ENCODE measurements at places on chromosomes 3 and 15. TPM values are rescaled to one million over a fixed set of nuclear protein-coding genes. Genes with fewer than 3 reads are reported as not detected.
A peak's percentile ranks its signal among the peaks of the same experiment; 100 is the strongest.

The DUOXA2 gene
- total RNA-seq: not detected

The GCNT3 gene
- 0.26 TPM for total RNA-seq

The CKMT1B gene
- not detected for total RNA-seq

The FEM1B gene
- total RNA-seq: 46.7 TPM

The COL8A1 gene
- total RNA-seq: 24.7 TPM

The NAA50 gene
- total RNA-seq: 252 TPM

The NCKIPSD gene
- total RNA-seq: 15.4 TPM

The CX3CR1 gene
- under 0.01 TPM for total RNA-seq

The TIMP4 gene
- total RNA-seq: 9.8 TPM

DNA sequence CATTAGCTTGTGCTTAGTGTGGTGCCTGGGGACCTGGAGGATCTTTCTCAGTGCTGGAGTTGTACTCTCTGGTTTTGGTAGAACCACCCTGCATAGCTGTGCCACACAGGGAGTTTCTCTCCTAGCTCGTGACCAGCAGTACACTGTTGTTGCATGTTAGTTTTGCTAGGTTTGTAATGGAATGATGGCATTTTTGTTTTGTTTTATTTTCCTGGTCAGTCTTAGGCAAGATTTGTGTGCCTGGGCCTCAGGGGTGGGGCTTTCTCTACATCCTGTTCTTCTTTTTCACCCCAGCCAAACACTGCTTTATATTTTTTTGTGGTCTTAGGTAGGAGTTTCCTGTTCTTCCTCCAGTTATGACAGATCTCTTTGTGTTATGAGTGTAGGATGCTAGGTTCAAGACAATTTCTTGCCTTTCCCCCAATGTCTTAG, 534.5 kb upstream of the KCNMB2 start:
- DNase-seq: no peak
- H3K27me3 ChIP-seq: no peaks in the 10 kb centered on the region
- H3K36me3 ChIP-seq: no peaks in the 10 kb centered on the region
- no peak overlapping the region for H3K4me3 ChIP-seq

DNA sequence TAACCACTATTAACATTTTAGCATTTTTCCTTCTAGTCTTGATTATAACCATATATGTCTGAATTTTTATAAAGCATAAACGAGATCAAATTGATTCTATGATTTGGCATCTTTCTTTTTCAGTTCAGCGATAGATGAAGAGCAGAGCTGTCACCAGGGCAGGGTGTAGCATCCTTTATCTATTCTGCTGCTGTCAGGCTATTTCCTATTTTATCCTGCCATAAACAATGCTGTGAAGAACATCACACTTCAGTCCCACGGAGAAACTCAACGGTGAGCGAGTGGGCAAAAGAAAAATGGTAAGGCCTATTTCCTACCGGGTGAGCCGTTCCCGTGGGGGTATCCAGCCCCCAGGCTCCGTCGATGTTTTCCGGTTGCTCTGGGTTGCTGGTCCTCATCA, 15.5 kb downstream of the TMEM40 start:
- no peaks in the 10 kb centered on the region for H3K36me3 ChIP-seq
- H3K27ac ChIP-seq: no peak overlapping the region
- no peaks in the 10 kb centered on the region for H3K4me1 ChIP-seq
- no peak overlapping the region for H3K4me3 ChIP-seq

DNA sequence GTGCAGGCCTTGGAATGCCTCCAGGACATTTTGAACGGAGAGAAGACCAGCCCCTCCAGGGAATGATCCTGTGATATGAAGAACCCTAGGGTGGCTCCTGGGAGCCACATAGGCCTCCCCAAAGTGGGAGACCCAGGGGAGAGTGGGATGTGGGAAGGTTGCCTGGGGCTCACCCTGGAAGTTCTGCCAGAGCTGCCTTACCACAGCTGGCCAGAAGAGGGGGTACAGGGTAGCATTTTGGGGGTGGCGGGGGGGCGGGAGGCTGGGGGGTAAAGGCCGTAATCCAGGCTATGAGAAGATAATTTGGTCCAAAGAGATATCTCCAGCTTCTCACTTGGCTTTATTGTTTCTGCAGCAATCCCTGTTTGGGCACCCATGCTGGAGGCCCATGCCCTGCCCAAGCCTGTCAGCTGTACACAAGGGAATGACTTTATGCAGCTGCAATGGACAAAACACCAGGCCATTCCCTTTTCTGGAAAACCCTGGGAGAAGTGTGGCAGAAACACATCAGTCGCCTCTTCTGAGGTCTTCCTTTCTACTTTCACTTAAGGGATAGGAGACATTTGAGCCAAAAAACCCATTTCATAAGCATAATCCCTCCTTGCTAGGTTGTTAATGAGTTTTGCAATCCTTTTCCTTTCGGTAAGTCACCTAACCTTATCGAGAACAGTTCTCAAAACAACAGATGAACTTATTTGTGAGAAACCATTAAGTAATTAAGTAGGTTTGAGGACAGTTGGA, 11.0 kb upstream of the MUSTN1 start:
- no peaks in the 10 kb centered on the region for H3K27me3 ChIP-seq
- DNase-seq: no peak
- peaks cover 6% of the 10 kb centered on the region for H3K36me3 ChIP-seq
- no peak overlapping the region for H3K27ac ChIP-seq
- peaks cover 6% of the 10 kb centered on the region for H3K4me1 ChIP-seq
- no peak overlapping the region for H3K4me3 ChIP-seq

- no peak for DNase-seq
- no peak overlapping the region for H3K4me3 ChIP-seq
- H3K4me1 ChIP-seq: no peaks in the 10 kb centered on the region
- H3K27me3 ChIP-seq: no peaks in the 10 kb centered on the region
- H3K27ac ChIP-seq: no peak overlapping the region
These were observed 30.2 kb upstream of the MORF4L1 start for GRCh38 chr15:78842519-78842918.

DNA sequence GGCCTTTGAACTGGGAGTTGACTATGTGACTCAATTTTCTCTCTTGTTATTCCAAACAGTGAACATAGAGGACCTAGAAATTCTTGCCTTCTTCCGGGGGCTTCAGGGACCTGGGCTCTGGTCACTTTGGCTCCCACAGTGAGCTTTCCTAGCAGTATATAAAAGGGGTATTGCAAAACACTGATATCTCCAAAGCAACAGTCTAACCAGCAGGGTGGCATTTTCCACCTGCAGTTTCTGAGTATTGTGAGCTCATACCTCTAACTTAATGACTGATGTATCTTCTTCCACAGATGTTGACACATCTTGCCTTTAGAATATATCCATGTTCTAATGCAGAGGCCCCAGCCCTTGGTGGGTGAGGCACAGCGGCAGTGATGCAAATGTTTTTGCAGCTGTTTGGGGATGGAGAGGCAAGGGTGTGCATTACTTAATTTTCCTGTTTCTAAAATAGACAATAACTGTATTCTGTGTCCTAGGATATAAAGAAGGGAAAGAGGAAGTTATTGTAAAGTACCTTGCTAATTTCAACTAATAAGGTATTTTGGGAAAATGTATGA, 45.7 kb upstream of the ADGRG7 start:
- DNase-seq: no peak
- H3K4me1 ChIP-seq: no peaks in the 10 kb centered on the region
- no peaks in the 10 kb centered on the region for H3K36me3 ChIP-seq
- no peak overlapping the region for H3K27ac ChIP-seq
- H3K27me3 ChIP-seq: no peaks in the 10 kb centered on the region

GRCh38 chr3:4292301-4292700, 10.9 kb upstream of the SETMAR start:
- no peak overlapping the region for H3K4me3 ChIP-seq
- H3K27ac ChIP-seq: no peak overlapping the region
- H3K4me1 ChIP-seq: no peaks in the 10 kb centered on the region
- H3K27me3 ChIP-seq: no peaks in the 10 kb centered on the region
- no peak for DNase-seq

DNA sequence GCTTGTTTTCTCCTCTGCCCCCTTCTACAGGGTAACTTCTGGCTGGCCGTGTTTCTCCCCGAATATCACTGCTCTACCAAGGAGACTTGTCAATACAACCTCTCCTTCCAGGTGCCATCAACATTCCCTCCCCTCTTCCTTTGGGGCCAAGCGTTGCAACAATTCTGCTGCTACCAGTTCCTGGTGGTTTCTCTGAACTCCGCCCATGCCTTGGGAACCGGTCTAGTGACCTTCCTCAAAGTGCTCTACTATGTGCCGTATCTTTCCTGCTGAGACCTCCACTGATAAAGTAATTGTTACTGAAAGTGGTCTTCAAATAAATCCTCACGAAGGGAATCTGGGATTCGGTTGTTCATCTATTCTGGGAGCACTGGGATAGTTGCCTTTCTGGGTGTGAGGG, 26.2 kb downstream of the PCSK6 start:
- no peak overlapping the region for H3K4me3 ChIP-seq
- DNase-seq: no peak
- no peaks in the 10 kb centered on the region for H3K36me3 ChIP-seq

- no peaks in the 10 kb centered on the region for H3K27me3 ChIP-seq
- peaks cover 56% of the 10 kb centered on the region for H3K36me3 ChIP-seq
- DNase-seq: no peak
- H3K4me1 ChIP-seq: peaks cover 10% of the 10 kb centered on the region
- no peak overlapping the region for H3K4me3 ChIP-seq
- H3K27ac ChIP-seq: no peak overlapping the region
These were observed 5.1 kb downstream of the POLG start for GRCh38 chr15:89329329-89330084.

DNA sequence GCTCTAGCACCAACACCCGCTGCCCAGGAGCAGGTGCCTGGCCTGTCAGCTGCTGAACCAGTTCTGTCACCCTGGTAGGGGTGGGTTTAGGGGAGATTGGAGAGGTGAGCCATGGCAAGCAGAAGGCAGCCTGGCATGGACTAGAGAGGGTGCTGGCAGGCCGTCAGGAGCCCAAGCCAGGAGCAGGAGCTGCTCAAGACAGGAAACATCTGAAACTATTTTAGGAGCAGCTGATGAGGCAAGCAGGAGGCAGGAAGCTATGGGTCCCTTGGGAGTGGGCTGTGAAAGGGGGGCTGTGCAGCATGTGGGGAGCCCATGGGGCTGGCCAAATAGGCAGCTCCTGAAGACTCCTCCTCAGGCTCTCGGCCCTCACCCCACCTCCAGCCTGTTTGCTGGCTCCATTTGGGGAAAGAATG, 2.3 kb downstream of the INKA1 start:
- DNase-seq: peak; percentile 21
- peak overlapping the region; percentile 34 for H3K27ac ChIP-seq
- no peak overlapping the region for H3K4me3 ChIP-seq
- peaks cover 26% of the 10 kb centered on the region for H3K4me1 ChIP-seq
- H3K36me3 ChIP-seq: peaks cover 5% of the 10 kb centered on the region

- H3K27ac ChIP-seq: no peak overlapping the region
- no peaks in the 10 kb centered on the region for H3K27me3 ChIP-seq
- H3K4me1 ChIP-seq: peaks cover 6% of the 10 kb centered on the region
These were observed 42.7 kb downstream of the DUT start for GRCh38 chr15:48373821-48374451.

DNA sequence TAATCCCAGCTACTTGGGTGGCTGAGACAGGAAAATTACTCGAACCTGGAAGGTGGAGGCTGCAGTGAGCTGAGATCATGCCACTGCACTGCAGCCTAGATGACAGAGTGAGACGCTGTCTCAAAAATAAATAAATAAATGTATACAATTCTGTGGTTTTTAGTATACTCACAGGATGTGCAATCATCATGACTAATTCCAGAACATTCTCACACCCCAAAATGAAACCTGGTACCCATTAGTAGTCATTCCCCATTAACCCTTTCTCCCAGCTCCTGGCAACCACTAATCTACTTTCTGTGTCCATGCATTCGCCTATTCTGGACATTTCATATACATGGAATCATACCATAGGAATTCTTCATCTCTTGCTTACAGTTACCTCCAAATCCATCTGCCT, 44.5 kb downstream of the LRRFIP2 start:
- no peaks in the 10 kb centered on the region for H3K27me3 ChIP-seq
- peak; percentile 31 for DNase-seq
- H3K4me3 ChIP-seq: no peak overlapping the region

- no peak for DNase-seq
- H3K27ac ChIP-seq: no peak overlapping the region
- H3K27me3 ChIP-seq: no peaks in the 10 kb centered on the region
- no peak overlapping the region for H3K4me3 ChIP-seq
- no peaks in the 10 kb centered on the region for H3K36me3 ChIP-seq
These were observed 11.2 kb downstream of the SH2D7 start for GRCh38 chr15:78103406-78104118.

- H3K27me3 ChIP-seq: no peaks in the 10 kb centered on the region
- H3K4me1 ChIP-seq: peaks cover 9% of the 10 kb centered on the region
- no peak overlapping the region for H3K27ac ChIP-seq
- no peak for DNase-seq
- no peaks in the 10 kb centered on the region for H3K36me3 ChIP-seq
These were observed 81.8 kb upstream of the NANOGP8 start for GRCh38 chr15:35166730-35167359.

DNA sequence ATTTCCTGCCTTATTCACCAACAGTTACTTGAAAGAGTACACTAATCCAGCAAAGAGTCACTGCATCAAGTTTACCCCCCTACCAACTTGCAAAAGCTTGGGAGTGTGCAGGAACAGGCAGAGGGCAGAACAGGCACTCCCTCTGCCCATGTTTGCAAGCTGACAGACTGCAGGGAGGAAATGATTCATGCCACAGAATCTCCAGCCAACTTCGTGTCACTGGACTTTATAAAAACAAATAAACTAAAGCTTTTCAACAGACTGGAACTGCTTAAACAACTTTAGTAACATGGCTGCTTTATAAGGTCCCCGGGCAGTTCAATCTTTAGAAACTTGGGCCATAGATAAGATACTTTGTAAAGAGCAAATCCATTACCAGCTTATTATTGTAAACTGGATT, 129.5 kb downstream of the THRB start:
- DNase-seq: peak; percentile 85
- no peak overlapping the region for H3K4me3 ChIP-seq
- H3K36me3 ChIP-seq: no peaks in the 10 kb centered on the region
- no peak overlapping the region for H3K27ac ChIP-seq
- no peaks in the 10 kb centered on the region for H3K4me1 ChIP-seq
- no peaks in the 10 kb centered on the region for H3K27me3 ChIP-seq

- peaks cover 6% of the 10 kb centered on the region for H3K36me3 ChIP-seq
- no peak for DNase-seq
- no peak overlapping the region for H3K4me3 ChIP-seq
These were observed 20.6 kb downstream of the MTMR14 start for GRCh38 chr3:9669720-9670432.

DNA sequence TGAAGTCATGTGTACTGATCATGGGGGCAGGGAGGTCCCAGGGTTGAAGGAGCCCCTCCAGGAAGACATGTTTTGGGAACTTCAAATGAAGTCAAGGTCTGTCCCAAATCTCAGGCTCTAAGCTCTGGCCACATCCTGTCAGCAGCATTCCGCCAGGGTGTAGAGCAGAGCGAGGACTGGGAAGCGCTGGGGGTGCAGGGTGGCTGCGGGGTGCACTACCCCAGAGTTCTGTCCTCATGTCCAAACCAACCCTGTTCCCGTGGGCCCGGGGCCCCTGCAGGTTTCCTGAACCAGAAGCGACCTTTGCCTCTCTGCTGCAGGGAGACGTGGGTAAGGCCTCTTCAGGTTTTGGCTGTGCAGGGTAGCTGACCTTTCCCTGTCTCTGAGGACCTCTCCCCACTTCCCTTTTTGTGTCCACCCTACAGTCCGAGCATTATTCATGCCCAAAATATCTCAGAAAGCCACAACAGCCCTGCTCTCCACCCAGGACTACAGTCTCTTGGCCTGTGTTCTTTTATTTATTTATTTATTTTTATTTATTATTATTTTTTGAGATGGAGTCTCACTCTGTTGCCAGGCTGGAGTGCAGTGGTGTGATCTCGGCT, 26.6 kb upstream of the FLNB start:
- no peaks in the 10 kb centered on the region for H3K27me3 ChIP-seq
- DNase-seq: no peak
- peaks cover 19% of the 10 kb centered on the region for H3K4me1 ChIP-seq
- no peak overlapping the region for H3K4me3 ChIP-seq
